GM12878 (cell line): ENCODE measurements at places on chromosomes 5 and 9.

GRCh38 chr9:77562019-77562748, 85.9 kb downstream of the GNA14 start:
- no peak for DNase-seq
- H3K36me3 ChIP-seq, result no peaks in the 10 kb centered on the region
- no peaks in the 10 kb centered on the region for H3K4me1 ChIP-seq
- no peak overlapping the region for H3K27ac ChIP-seq

GRCh38 chr5:41924872-41925554, at the start of gene FBXO4:
Gene FBXO4, plus strand, starts transcription at chr5:41925281. Its CDS starts 29 bp downstream, at chr5:41925310.
- peak; percentile 63 for DNase-seq
- no peaks in the 10 kb centered on the region; the same call in 1 of the 2 replicates for H3K36me3 ChIP-seq
- peaks cover 21% of the 10 kb centered on the region for H3K4me1 ChIP-seq
- H3K27me3 ChIP-seq, result no peaks in the 10 kb centered on the region
- H3K27ac ChIP-seq, result peak within 1 kb of the TSS; percentile 97

GRCh38 chr5:117623042-117623805, 1048.6 kb upstream of the SEMA6A start:
- no peak for DNase-seq
- H3K27me3 ChIP-seq, result no peaks in the 10 kb centered on the region
- no peak overlapping the region for H3K4me3 ChIP-seq

GRCh38 chr5:3373391-3373790, 222.2 kb upstream of the IRX1 start:
- H3K36me3 ChIP-seq, result no peaks in the 10 kb centered on the region
- no peak for DNase-seq

- H3K4me1 ChIP-seq, result no peaks in the 10 kb centered on the region
- H3K27me3 ChIP-seq, result no peaks in the 10 kb centered on the region
- no peak overlapping the region for H3K27ac ChIP-seq
- no peak for DNase-seq
- H3K36me3 ChIP-seq, result no peaks in the 10 kb centered on the region
Measured at GRCh38 chr9:101787891-101788290, 49.4 kb upstream of the GRIN3A start.
